Non-pigmented ciliary epithelial cell (primary cell): ENCODE measurements at places on chromosomes 5 and 9.

DNA sequence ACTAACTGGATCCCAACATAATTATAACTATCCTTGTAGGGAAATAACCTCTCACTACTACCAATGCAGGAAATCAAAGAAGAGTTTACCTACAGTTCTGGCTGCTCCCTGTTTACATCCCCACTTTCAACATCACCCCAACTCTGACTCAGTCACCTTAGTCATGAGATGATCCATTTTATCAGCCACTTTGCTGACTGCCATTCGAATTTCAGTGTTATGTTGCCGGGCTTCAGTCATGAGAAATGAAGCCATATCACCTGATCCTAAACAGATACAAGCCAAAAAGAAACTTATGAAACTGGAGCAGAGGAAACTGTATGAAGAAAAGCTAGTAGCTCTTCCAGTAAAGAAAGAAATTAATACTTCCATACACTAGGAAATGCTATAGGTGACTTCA, 33.7 kb downstream of the SLC31A2 start:
- DNase-seq: no peak

DNA sequence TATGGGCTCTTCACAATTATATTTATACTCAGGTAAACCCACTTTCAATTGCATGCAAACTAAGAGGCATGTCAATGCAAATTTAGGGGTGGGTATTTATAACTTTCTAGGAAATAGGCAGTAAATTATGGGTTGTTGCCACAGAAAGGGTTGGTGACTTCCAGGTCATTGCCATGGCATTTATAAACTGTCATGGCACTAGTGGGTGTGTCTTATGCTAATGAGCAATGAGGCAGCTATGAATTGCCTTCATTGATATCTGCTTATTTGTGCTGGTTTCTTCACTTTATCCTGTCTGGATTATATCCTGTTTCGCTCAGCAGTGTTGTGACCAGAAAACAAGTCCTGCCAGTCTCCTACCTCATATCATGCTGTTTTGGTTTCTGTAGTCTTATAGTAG, 597.3 kb upstream of the DAB2 start:
- no peak for DNase-seq

- no peak for DNase-seq
Measured at GRCh38 chr9:111904026-111904425, 7.4 kb downstream of the UGCG start.

GRCh38 chr5:29935371-29935770, 1258.1 kb upstream of the CDH6 start:
- no peak for DNase-seq

DNA sequence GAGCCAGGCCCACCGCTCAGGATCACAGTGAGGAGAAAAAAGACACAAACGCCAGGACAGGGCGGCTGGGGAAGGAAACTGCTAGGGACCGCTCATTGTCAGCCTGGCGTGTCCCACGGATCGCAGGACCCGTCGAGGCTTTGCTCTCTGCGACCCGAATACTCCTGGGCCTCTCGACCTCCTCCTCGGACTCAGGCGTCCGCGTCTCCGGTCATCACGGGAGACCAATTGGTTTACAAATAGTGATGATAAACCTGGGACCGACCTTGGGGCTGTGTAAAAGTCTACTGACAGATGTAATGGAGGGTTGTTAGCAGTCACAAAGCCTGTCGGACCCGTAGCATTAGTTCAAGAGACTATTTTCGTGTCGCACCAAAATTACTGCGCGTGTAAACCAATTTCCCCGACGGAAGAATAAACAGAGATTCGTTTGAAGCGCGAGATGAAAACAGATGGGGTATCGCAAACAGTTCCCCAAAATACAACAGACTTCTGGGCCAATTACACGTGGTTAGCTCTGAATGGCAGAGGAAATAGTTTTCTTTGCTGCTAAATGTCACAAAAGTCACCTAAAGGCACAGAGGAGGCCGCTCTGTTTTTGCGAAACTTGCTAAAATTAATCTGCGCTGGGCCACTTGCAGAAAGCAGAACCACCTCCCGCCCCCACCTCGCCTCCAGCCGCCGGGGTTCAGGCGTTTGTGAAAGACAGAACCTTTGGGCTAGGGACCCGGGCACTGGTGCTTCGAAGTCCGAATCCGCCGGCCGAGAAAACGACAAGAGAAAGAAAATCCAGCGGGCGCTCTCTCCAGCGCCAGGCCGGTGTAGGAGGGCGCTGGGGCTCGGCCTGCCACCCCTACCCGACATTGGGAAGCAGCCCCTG, 67.6 kb downstream of the FOXD1 start:
- no peak for DNase-seq

DNA sequence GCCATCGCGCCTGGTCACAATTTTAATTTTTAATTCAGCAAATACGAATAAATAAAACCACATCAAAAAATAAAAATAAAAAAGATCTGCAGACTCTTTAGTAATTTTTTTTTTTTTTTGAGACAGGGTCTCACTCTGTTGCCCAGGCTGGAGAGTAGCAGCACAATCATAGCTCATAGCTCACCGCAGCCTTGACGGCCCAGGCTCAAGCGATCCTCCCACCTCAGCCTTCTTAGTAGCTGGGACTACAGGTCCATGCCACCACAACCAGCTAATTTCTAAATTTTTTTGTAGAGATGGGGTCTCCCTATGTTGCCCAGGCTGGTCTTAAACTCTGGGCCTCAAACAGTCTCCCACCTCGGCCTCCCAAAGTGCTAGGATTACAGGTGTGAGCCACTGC, 14.2 kb downstream of the NANS start:
- DNase-seq: no peak

- DNase-seq: no peak
Measured at GRCh38 chr5:318341-318897, 3.1 kb upstream of the AHRR start.

DNA sequence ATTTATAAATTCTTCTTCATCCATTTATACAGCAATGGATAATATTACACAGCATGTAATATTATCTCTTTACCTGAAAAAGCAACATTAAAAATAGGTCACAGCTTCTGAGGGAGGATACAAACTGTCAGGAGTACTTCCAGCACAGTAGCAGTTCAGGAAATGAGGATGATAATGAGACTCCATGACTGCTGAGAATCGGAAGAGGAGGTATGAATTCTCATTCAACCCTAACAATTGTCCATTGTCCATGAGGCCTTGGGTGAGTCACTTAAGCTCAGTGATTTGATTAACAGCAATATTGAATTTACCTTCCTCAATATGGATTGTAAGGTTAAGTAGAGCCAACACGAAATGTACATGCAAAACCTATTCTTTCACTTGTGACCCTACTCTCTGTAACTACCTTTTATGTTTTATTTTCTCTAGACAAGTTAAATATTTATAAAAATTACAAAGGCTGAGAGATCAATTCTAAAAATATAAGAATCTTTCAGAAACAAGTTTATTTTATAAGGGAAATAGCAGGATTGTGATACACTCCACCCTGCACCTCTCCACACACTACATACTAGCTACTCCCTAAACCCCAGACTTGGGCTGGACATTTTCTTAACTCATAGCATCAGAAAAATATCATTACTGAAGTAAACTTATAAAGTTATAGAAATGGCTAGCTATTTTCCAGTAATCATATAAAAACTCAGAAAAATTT, 159.1 kb upstream of the ACOT12 start:
- DNase-seq: no peak

- DNase-seq: no peak
Measured at GRCh38 chr5:67350185-67350584, 153.6 kb upstream of the CD180 start.

DNA sequence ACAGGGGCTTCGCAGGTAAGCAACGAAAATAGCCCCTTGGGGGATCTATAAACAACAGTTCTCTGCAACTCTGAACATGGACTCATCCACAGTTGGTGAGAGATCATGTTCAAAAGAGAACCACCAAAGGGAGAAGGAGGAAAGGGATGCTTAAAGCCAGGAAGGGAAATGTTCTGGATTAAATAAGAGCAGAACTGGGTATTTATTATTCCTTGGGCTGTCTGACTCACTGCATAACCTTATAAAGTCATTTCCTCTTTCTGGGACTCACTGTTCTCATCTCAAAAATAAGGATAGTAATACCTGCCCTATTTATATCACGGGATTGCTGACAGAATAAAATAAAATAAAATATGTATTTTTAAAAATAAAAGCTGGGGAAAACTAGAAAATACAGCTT, 11.2 kb upstream of the MARCHF3 start:
- no peak for DNase-seq
